ENCODE measurements at places on chromosomes 12 and 14. TPM values are rescaled to one million over a fixed set of nuclear protein-coding genes. Genes with fewer than 3 reads are reported as not detected.

- no peak for DNase-seq
These were observed 232.6 kb upstream of the LRFN5 start for GRCh38 chr14:41374092-41374491.

DNA sequence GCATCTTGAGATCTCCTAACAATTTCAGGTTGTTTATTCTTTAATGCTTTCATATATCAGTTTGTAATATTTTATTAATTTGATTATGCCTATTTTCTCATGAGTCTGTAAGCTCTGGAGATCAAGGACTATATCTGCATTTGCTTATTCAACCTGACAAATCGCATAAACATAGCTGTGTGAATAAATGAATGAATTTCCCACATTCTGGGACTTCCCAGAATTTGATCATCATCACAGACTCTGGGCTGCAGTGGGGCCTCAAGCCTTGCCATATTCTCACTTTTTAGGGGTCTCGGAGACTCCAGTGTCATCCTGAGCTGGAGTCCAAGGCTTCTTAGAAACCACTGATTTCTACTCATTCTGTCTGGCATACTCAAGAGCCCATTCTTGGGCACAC lies 180.5 kb downstream of the DAD1 start:
- DNase-seq, result no peak

DNA sequence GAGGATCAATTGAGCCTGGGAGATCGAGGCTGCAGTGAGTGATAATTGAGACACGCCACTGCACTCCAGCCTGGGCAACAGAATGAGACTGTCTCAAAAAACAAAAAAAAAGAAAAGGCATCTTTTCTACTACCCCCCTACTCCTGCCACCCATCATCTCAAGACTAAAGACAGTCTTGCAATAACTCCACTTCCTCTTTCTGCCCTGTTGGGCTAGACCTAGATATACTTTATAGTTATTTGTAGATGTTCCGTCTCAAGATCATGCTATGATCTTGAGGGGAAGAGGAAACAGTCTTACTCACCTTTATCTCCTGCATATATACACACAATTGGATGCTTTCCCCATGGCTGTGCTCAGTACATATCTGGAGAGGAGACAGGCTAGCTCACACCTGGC lies 12.1 kb upstream of the ESPL1 start:
- no peak for DNase-seq

GRCh38 chr14:24993631-24994030 lies 56.3 kb downstream of the STXBP6 start:
- no peak for DNase-seq

- no peak for DNase-seq
These were observed 89.6 kb upstream of the PTPRR start for GRCh38 chr12:71010143-71010479.

DNA sequence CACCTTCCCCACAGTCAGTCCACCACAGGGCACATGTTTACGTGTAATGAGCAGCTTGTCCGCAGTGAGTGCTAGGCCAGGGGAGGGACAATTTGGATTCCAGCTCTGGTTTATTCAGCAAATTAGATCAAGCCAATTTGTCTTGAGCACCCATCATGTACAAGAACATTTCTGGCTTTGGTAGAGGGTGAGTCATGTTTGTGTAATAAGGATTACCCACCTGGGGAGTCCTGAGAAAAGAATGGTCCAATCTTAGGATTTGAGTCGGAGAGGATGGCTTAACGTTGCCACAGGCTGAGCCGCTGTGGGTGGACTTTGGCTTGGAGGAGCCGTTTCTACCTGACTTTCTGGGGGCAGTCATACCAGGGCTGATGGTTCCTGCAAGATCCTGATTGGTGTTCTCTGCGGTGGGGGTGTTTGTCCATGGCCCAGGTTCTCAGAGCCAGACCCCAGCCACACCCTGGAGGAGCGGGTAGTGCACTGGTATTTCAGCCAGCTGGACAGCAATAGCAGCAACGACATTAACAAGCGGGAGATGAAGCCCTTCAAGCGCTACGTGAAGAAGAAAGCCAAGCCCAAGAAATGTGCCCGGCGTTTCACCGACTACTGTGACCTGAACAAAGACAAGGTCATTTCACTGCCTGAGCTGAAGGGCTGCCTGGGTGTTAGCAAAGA lies 143.7 kb downstream of the SMOC1 start:
- no peak for DNase-seq

DNA sequence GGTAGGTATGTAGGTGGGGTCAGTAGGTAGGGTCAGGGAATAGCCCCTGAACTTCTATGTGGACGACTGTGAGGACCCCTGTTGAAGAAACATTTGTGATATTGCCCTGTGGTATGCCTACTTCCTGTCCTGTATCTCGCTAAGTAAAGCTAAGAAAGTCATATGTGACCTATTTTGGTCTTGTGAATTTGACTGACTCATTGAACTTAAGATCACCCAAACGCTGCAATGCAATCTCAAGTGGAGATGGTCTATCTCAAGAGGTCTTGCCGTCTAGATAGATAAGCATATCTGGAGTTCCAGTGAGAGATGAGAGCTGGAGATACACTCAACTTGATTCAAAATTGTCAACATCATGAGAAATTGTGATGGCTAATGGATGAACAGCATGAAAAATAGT lies 73.8 kb downstream of the TRAFD1 start:
- no peak for DNase-seq

GRCh38 chr12:85369365-85370154 lies 89.5 kb downstream of the ALX1 start:
- DNase-seq, result no peak

- no peak for DNase-seq
These were observed 27.0 kb upstream of the TMEM260 start for GRCh38 chr14:56552615-56553014.

GRCh38 chr14:68386446-68386845 lies 406.4 kb downstream of the ZFP36L1 start:
- DNase-seq, result no peak

DNA sequence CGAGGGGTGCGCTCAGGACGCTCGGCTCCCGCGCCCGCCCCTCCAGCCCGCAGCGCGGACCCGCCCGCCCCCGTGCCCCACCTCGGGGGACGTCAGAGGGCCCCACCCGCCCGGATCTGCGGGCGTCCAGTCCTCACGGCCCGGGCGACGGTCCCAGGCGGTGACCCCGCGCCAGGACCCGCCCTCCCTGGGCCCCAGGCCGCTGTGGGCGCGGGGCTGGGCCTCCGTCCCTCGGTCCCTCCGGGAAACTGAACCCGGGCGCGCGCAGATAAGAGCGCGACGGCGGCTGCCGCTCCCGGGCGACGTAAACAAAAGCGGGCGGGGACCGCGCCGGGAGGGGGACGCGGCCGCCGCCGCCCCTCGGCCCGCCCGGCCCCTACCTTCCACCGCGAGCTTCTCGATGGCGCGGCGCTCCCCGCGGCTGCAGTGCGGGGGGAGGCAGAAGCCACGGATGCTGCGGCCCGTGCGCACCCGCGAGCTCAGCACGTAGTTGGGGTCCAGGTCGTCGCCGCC lies 1.1 kb downstream of the CKB start:
- DNase-seq, result no peak

GRCh38 chr14:87457720-87458119 lies 535.3 kb downstream of the GALC start:
- DNase-seq, result no peak

- no peak for DNase-seq
These were observed 1222.3 kb upstream of the SEL1L start for GRCh38 chr14:82755923-82756322.

GRCh38 chr14:20714593-20715250 lies 26.2 kb downstream of the ANG start:
- DNase-seq, result no peak

GRCh38 chr12:5301539-5301938 lies 130.4 kb upstream of the NTF3 start:
- no peak for DNase-seq

GRCh38 chr14:95523815-95524448 lies 7.5 kb upstream of the SYNE3 start:
- DNase-seq, result no peak

GRCh38 chr14:99037777-99038430 lies 234.1 kb downstream of the BCL11B start:
- DNase-seq, result no peak

GRCh38 chr12:108204117-108204987 lies 75.3 kb downstream of the WSCD2 start:
- DNase-seq, result no peak

- no peak for DNase-seq
These were observed 13.4 kb downstream of the ATXN2 start for GRCh38 chr12:111585690-111586089.

- no peak for DNase-seq
These were observed 48.0 kb downstream of the PTHLH start for GRCh38 chr12:27924350-27925135.

DNA sequence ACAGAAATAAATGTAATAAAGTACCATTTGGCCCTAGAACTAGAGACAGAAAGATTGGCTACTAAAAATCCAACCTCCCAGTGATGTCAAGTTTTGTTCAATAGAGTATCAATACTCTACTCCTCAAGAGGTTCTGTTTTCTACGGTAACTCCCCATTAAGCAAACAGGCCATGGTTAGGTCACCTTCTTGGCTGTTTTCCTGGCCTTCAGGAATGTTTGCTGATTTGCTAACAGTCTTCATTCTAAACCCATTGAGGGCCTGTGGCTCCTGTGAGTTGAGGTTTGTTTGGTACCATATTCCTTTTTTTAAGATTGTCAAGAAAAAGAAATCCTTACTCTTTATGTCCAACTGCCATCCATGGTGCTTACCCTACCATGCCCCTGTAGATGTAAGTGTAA lies 1022.0 kb upstream of the TMEM132C start:
- no peak for DNase-seq

Gene HOXC5
- 1.6 TPM for polyA plus RNA-seq

Gene MBIP
- polyA plus RNA-seq, result 49.6 TPM

Gene ADCY6
- polyA plus RNA-seq, result 98.3 TPM

Gene TMEM30B
- polyA plus RNA-seq, result 13.2 TPM

Gene LMBR1L
- polyA plus RNA-seq, result 61.8 TPM

Gene ZDHHC22
- 0.37 TPM for polyA plus RNA-seq

Gene RAB2B
- polyA plus RNA-seq, result 40.1 TPM

Gene CYP46A1
- 1.5 TPM for polyA plus RNA-seq

Gene MYG1
- polyA plus RNA-seq, result 49.8 TPM

All from right renal pelvis (tissue), 4 donors.